ENCODE measurements at places on chromosomes 1 and 21. TPM values are rescaled to one million over a fixed set of nuclear protein-coding genes. Genes with fewer than 3 reads are reported as not detected.

WLS gene
- total RNA-seq, result 46.5 TPM

NBPF1 gene
- total RNA-seq, result 20.1 TPM

THEM5 gene
- not detected for total RNA-seq

ACTN2 gene
- 220 TPM for total RNA-seq

FHAD1 gene
- total RNA-seq, result 6.8 TPM

DNA sequence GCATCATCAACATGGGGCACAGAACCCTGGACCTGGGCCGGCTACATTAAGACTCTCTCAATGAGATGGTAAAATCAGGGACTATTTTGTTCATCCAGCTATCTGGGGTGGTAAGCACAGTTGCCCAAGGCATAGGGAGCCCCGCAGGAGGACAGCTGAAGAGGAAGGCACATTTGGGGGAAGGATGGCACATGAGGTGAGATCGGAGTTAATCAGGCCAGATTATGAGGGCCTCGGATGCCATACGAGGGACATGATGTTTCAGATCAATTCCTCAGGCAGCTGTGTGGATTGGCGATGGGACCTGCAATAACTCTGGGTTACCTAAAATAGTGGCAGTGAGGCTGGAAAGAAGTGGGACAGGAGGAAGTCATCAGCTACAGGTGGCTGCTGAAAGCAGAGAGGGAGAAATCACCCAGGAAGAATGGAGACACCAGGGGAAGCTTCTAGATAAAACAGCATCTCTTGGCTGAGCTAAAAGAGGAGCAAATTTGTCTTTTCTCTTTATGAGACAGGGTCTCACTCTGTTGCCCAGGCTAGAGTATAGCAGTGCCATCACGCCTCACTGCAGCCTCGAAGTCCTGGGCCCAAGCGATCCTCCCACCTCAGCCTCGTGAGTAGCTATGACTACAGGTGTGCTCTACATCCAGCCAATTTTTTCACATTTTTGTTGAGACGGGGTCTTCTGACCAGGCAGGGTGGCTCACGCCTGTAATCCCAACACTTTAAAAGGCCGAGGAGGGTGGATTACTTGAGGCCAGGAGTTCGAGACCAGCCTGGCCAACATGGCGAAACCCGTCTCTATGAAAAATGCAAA is 21.1 kb downstream of the TOMM20 start:
- no peak for DNase-seq

DNA sequence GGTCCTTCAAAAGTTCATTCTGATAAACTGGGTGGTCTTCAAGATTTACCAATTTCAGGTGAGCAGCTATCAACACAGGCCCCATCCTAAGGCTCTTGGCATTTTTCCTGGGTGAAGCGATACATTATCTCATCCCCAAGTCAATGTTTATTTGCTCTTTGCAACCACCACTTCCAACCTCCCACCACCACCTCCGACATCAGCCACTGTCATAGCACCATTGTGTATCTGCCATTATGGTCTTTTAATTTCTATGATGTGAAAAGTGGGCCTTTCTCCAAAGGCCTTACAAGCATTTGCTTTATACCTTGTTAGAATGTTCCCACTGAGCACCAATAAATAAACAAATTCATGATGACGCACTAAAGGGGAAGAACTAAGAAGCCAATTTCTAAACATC is 47.2 kb downstream of the TBX15 start:
- no peak for DNase-seq

DNA sequence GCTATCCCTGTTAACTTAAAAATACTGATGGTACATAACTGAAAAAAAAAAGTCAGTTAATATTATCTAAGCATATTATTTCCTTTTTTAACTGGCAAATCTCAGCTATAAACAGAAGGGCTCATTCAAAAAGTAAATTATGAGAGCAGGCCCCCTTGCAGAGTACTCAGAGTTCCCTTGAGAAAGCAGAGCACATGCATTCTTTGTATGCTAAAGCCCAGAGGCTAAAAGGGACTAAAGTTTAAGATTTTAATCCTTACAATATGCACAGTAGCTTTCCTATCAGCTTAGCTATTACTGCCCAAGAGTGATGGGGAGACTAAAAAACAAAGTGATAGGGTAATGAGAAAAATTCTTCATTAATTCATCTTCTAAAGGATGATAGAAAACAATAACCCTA is 18.5 kb downstream of the SLC16A1 start:
- no peak for DNase-seq

GRCh38 chr1:198543670-198544260 is 3.3 kb upstream of the ATP6V1G3 start:
- no peak for DNase-seq

DNA sequence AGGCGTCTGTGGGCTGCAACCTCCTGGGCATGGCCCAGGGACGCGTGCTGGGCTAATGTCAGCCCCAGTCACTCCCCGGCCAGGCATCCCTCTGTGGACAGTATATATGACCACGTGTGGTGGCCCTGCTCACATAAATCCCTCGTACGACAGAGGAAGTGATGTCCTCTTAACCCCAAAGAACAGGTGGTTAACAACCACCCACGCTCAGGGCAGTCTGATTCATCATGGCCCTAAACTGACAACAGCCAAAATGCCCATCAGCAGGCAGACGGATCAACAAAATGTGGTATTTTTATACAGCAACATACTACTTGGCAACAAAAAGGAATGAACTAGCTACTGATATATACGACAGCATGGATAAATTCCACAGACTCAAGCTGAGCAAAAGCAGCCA is 51.0 kb downstream of the ECE1 start:
- DNase-seq, result peak; percentile 96

DNA sequence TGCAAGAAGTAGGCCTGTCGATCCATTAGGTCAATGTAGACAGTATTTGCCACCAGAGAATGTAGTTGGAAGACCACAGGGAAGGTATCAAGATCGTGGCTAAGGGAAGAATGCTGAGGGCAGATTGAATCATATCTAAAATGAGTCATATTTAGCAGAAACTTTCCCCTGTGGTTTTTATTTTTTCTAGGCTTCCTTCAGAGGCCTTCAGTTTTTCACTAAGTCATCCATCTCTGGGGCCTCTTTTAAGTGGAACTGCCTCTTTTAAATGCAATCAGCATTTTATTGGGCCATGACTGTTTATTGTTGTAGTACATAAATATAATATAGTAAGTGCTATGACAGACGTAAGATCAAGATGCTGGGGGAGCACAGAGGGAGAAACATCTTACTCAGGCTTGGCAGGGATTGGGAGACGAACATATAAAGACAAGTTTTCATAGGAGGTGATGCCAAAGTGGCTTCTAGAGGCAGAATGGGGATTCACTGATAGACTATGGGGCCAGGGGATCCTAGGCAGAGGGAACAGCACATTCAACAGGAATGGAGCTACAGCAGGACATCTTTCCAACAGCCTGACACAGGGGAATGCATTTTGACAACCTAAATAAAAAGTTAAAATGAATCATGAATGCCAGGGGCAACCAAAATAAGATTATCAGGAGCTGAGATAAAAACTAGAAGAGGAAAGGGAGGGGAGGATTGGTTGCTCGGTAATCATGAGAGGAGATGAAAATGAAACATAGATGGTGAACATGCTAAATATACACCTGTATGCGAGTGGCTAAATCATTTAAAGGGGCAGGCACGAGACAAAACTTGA is 20.1 kb downstream of the UBE2U start:
- DNase-seq, result peak; percentile 62

DNA sequence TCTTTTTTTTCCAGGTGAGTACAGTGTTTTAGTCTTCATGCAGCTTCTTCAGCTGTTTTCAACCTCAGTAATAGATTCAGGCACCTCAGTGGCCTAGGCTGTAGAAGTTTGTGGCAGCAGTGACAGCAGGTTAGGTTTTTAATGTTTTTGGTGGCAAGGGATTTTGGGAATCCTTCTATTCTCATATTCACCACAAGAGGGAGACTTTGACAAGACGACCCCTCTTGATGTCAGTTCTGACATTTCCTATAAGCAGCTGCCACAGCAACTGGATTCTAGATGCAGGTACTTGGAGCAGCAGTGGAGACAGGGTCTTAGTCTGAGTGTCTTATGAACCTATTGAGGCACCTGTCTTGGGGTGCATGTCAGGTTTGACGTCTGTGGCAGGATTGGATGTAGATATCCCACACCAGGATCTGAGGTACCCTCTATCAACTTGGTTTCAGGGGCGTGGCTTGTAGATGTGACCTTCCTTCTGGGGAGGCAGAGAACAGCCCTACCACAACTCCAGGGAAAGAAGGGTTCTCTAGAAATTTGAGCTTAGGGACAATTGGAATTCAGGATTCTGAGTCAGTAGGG is 1104.2 kb upstream of the TMPRSS15 start:
- no peak for DNase-seq

DNA sequence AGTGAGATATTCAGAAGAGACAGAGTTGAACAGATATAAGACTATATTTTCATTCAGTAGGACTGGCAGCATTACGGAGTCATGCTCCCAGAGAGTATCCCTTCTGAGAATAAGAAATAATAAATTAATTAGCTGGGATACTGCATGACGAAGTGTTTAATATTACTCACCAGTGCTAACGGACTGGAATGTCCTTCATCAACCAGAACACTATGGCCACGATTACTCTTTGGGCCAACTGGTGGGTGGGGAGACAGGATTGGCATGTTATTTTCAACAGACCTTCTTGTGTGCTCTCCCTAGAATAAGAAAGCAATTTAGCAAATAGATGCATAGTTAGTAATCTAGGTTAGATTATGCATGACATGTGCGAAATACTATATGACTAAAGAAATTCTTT is 32.4 kb downstream of the ERICH3 start:
- DNase-seq, result peak; percentile 39

DNA sequence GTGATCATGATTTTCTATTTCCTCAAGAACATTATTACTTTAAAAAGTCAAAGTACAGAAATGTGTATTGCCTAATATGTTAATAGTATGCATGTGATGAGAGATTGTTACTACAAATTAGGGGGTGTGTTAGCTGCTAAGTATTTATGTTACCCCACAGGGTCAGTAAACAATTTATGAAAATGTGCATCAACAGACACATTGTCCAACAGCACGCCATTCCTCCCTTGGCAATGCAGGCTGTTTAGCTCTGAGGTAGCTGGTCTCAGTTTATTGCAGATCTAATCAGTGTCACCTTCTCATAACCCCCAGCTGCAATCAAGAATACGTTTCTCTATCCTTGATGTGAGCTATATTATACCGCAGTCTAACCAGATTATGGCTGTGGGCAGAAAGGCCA is 99.4 kb downstream of the TNR start:
- no peak for DNase-seq

GRCh38 chr1:81679942-81680341 is 120.8 kb upstream of the ADGRL2 start:
- peak; percentile 26 for DNase-seq

DNA sequence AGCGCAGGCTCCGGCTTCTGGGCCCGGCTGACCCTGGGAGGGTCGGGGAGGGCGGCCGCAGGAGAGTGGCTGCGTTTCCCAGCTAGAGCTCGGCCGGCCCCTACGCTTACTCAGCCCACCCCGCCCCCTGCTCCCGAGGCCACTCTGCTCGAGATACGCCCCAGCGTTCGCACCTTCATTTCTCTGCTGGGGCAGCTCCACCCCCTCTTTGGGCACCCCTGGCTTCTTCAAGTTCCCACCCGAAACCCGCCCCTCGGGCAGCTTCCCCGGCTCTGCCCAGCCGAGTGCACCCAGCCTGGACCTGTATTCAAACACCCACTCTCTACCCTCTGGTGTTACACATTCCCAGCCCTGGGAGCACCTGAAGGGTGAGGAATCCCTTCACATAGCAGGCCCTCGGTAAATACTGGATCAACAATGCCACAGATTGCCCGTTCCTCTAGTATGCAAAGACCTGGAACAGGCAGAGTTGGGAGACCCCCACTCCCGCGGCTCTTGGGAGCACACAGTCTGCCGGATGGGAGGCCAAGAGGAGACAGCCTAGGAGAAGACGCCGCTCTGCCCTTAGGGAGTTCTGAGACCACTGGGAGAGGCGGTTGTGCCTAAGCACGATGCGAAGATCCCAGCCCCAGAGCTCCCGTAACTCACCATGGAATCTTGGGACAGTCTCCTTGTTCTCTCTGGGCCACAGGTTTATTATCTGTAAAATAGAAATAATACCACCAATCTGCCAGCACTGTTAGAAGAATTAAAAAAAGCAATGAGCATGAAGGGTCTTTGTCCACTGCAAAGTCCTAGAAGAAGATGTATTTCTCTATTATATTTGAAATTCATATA is 566 bp upstream of the PAQR7 start:
- no peak for DNase-seq

DNA sequence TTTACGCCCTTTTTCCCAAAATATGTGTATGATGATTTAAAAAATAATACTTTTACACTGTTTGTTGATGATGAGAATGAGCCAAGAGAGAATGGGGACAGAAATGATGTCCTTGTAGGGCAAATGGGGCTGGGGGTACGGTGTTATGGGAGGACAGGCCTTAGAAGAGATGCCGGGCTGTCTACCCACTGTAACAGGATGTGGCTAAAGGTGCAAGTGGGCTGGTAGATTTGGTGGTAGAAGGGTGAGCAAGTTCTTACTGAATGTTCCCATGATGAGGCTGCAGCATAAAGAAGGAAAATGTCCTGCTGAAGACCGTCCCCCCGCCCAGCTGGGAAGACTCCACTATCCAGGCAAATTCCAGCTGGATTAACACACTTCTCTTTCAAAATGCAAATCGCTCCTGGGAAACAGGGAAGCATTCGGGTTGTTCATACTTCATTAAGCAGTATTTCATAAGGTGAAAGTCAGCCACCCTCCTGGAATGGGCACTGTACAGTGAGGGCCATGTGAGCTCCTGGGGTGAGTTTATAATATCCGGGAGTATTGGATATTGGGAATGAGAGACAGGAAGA is 14.0 kb downstream of the GPA33 start:
- no peak for DNase-seq

DNA sequence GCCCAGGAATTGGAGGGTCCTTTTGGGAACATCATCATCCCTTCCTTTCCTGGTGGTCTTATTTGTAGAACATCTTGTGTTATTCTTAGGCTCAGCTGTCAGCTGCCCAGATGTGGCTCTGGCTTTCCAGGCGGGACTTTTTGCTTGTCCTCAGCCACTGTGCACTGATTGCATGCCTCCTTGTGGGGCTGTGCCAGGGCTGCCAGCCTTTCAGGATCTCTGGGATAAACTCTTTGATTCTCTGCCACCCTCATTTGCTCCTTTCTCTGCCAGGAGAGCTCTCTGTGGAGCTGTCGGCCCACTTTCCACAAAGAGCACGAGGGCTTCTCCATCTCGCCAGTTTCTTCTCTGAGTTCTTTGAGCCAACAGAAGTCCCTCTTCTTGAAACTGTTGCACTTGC is 63.1 kb downstream of the PTPRU start:
- DNase-seq, result no peak

DNA sequence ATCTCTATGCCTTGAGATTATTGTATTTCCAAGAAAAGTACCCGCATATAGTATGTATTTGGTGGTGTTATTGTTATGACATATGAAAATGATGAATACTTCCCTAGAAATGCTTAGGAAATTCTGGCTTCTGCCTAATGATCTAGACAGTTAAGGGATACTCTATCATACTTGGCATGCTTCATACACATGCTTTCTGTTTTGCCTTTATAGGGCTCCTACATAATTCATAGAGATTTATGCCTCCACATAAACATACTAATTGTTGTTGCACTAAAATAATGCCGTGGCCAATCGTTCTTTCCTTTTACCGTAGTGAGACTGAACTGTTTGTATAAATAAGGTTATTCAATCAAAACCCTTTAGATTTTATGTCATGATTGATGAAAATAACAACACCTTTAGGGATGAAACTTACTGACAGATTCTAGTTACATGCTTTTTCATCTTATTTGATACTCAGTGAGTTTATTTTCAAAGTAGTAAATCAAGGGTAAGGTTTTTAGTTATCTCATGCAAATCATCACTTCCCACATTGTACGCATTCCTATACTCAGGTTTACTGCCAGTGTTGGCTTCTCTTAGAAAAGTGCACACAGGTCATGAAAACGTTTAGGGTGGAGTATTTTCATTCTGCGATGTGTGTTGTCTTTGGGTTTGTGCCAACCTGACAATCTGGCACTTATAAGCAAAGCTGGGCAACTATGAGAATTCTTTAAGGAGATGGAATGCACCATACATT is 40.5 kb upstream of the SCYL3 start:
- no peak for DNase-seq
